ENCODE measurements at places on chromosomes 7 and 10. TPM values are rescaled to one million over a fixed set of nuclear protein-coding genes. Genes with fewer than 3 reads are reported as not detected.
A peak's percentile ranks its signal among the peaks of the same experiment; 100 is the strongest.

DNA sequence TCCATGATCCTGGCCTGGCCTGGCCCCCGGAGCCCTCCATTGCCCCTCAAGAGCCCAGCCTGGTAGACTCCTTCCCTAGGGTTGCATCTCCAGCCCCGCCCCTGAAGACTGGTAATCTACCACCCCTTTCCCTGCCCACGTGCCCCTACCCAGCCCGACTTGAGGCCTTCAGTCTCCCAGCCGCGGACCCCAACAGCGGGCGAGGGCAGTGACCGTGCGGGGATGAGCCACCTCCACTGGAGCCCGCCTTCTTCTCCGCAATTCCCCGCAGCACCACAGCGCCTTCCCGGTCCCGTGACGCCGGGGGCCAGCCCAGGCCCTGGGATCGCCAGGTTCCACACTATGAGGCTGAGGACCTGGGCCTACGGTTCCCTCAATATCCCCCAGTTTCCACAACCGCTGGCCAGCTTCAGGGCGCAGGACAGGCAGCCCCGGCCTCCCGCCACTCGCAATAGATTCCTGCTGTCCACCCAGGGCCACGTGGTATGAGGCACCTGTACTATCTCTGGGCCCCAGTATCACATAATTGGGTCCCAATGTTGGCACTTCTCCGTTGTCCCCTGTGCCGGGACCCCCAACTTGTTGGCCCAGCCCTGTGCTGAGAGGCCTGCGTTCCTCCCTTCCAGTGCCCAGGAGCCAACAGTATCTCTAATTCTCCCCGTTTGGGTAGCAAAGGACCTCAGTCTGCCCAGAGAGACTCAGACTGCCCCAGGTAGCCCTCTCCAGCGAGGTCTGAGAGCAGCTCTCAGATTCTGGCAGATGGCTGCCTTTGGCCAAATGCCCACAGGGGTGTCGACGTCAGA lies 1.1 kb upstream of the GPRIN2 start:
- no peak overlapping the region for H3K27ac ChIP-seq
- H3K27me3 ChIP-seq: no peaks in the 10 kb centered on the region
- H3K36me3 ChIP-seq: no peaks in the 10 kb centered on the region
- no peak overlapping the region for H3K4me3 ChIP-seq
- DNase-seq: peak; percentile 90

DNA sequence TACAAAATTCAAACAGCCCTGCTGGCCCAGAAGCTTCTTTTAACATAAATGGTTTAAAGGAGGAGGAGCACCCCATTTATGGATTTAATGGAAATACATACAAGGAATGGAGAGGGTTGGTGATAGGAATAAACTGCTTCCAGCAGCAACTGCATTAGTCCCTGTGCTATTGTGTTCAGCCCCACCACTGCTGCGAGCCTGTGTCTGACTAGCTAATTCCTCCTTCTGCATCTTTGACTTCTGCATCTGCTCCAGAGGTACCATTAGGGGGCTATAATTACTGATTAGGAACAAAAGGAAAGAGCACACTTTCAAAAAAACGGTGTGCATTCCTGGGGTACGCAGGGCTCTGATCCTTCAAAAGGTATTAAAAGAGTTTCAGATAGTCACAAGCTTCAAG lies 24.8 kb downstream of the CDCA7L start:
- H3K27me3 ChIP-seq: no peaks in the 10 kb centered on the region
- no peak overlapping the region for H3K27ac ChIP-seq
- H3K36me3 ChIP-seq: peaks cover 4% of the 10 kb centered on the region
- DNase-seq: no peak

- H3K4me3 ChIP-seq: no peak overlapping the region
- DNase-seq: peak; percentile 92
- no peaks in the 10 kb centered on the region for H3K27me3 ChIP-seq
- no peaks in the 10 kb centered on the region for H3K36me3 ChIP-seq
Measured at GRCh38 chr7:945556-946255, 8.8 kb downstream of the ADAP1 start.

Gene CFAP43
- 74.4 TPM for total RNA-seq

DNA sequence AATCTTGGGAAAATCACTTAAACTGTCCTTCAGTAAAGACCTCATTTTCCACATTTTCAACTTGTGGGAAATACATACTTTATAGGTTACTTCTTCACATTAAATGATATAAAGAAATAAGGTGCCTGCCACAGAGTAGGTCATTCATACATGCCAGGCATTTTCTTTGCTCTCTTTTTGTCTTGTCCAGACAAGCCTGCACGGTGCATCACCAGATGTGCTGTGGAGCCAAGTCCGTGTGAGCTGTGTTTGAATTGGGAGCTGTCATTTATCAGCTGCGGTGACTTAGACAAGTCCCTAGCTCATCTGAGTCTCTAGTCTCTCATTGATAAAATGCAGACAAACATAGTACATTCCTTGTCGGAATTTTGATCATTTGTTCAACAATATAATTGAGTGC lies 432.9 kb downstream of the SORCS3 start:
- DNase-seq: no peak
- no peaks in the 10 kb centered on the region for H3K4me1 ChIP-seq
- H3K27ac ChIP-seq: no peak overlapping the region
- H3K27me3 ChIP-seq: no peaks in the 10 kb centered on the region
- no peak overlapping the region for H3K4me3 ChIP-seq

DNA sequence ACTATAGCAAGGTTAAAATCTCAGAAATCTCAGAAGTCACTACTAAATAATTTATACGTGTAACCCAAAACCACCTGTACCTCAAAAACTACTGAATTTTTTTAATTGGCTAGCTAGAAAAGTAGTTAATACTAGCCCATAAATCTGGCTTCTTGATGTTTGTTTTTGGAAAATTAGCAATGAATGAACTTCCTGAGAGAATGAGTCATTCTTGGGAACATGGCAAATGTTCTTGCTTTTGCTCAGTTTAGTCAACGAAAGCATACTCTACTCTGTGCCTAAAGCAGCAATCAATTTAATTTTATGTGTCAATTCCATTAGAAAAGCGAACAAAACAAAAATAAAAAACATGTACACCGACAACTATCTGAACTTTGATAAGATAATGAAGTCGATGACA lies 69.2 kb downstream of the SEMA3E start:
- H3K4me1 ChIP-seq: no peaks in the 10 kb centered on the region
- DNase-seq: no peak

GRCh38 chr10:75956624-75957023 lies 525.2 kb downstream of the LRMDA start:
- no peak overlapping the region for H3K4me3 ChIP-seq
- DNase-seq: no peak
- no peaks in the 10 kb centered on the region for H3K4me1 ChIP-seq
- no peaks in the 10 kb centered on the region for H3K27me3 ChIP-seq

GRCh38 chr7:99644431-99644830 lies 27.7 kb downstream of the ZSCAN25 start:
- no peaks in the 10 kb centered on the region for H3K27me3 ChIP-seq
- H3K27ac ChIP-seq: no peak overlapping the region
- no peaks in the 10 kb centered on the region for H3K36me3 ChIP-seq
- DNase-seq: no peak
- H3K4me1 ChIP-seq: no peaks in the 10 kb centered on the region

- no peak for DNase-seq
- no peaks in the 10 kb centered on the region for H3K27me3 ChIP-seq
- no peaks in the 10 kb centered on the region for H3K4me1 ChIP-seq
- H3K27ac ChIP-seq: no peak overlapping the region
Measured at GRCh38 chr10:67519434-67519833, 176.6 kb downstream of the CTNNA3 start.

- H3K27ac ChIP-seq: peak overlapping the region; percentile 80
- no peaks in the 10 kb centered on the region for H3K27me3 ChIP-seq
- no peaks in the 10 kb centered on the region for H3K36me3 ChIP-seq
- H3K4me3 ChIP-seq: no peak overlapping the region
Measured at GRCh38 chr10:69337296-69338132, 59.2 kb downstream of the HK1 start.

DNA sequence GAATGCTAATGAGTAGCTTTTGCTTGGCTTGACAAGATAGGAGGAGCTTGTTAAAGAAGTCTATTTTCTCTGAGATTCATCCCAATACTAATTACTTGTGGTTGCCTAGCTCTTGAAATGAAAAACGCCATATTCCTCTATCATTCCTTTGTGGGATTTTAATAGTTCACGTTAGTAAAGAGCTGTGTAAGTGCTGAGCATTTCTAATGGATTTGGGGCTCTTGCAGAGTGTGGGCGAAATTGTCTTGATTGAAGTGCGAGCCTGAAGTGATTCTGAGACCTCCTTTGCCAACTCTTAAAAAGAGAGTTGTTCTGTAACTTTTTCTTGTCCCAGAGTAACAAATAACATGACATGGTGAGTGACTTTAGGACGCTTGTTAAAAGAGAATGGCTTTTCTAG lies 45.2 kb downstream of the EXOC4 start:
- no peaks in the 10 kb centered on the region for H3K36me3 ChIP-seq
- no peaks in the 10 kb centered on the region for H3K27me3 ChIP-seq
- no peak overlapping the region for H3K4me3 ChIP-seq
- H3K27ac ChIP-seq: no peak overlapping the region

DNA sequence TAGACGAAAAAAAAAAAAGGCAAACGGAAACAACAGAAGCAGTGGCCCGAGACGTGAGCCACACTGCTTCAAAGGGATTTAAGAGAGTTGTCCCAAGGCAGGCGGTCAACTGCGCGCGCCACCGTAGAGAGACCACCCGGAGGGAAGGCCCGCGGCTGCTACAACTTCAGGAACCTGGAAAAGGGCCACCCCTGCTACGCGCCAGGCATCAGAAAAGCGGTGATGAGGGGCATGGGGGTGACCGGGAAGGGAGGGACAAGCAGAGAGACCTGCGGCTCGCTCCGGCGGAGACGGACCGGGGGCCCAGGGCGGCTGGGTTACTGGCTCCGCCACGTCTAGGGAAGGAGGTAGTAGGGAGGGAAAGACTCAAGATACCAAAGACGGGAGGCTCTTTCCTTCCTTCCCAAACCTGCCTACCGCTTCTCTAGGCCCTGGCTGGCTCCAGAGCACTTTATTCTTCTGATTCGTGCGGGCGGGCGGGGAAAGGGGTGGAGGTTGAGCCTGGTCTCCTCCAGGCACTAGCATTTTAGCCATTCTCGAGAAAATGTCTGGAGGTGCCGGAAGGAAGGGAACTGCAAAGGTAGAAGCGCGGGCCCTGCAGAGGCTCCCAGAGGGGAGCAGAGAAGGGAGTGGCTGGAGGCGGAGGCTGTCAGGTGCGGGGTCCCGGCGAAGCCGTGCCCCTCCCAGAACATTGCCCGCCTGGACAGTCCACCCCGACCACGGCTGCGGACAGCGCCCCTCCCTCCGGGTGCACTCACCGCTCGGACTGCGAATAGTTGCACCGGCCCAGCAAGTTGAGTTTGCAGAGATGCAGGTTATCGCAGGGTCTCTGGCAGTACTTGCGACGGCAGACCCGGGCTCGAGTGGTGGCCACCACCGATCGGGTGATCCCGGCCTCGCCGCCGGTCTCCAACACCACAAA lies 993 bp downstream of the ZC3HAV1 start:
- no peaks in the 10 kb centered on the region for H3K36me3 ChIP-seq
- DNase-seq: peak; percentile 86
- peaks cover 13% of the 10 kb centered on the region for H3K4me1 ChIP-seq
- peak overlapping the region; percentile 98 for H3K27ac ChIP-seq
- no peaks in the 10 kb centered on the region for H3K27me3 ChIP-seq
- peak overlapping the region; percentile 72 for H3K4me3 ChIP-seq

Gene OPALIN
- total RNA-seq: not detected

Gene MYL10
- total RNA-seq: not detected

Gene TSPAN15
- 19.9 TPM for total RNA-seq

GRCh38 chr10:114638821-114639625 lies 19.1 kb downstream of the ABLIM1 start:
- no peak overlapping the region for H3K4me3 ChIP-seq
- no peak for DNase-seq
- no peaks in the 10 kb centered on the region for H3K27me3 ChIP-seq
- H3K27ac ChIP-seq: no peak overlapping the region
- peaks cover 24% of the 10 kb centered on the region for H3K4me1 ChIP-seq

- no peak overlapping the region for H3K27ac ChIP-seq
- no peak for DNase-seq
- H3K36me3 ChIP-seq: no peaks in the 10 kb centered on the region
- no peaks in the 10 kb centered on the region for H3K27me3 ChIP-seq
- H3K4me1 ChIP-seq: peaks cover 3% of the 10 kb centered on the region
- H3K4me3 ChIP-seq: no peak overlapping the region
Measured at GRCh38 chr7:22882106-22882505, 59.5 kb upstream of the TOMM7 start.

GRCh38 chr10:19974138-19974537 lies 157.9 kb downstream of the PLXDC2 start:
- no peaks in the 10 kb centered on the region for H3K4me1 ChIP-seq
- H3K27me3 ChIP-seq: no peaks in the 10 kb centered on the region
- H3K36me3 ChIP-seq: no peaks in the 10 kb centered on the region
- DNase-seq: no peak
- no peak overlapping the region for H3K27ac ChIP-seq
- H3K4me3 ChIP-seq: no peak overlapping the region

Gene UPK3BL2
- total RNA-seq: 3.6 TPM

- no peaks in the 10 kb centered on the region for H3K27me3 ChIP-seq
- H3K27ac ChIP-seq: no peak overlapping the region
- H3K4me3 ChIP-seq: no peak overlapping the region
- no peaks in the 10 kb centered on the region for H3K4me1 ChIP-seq
- no peak for DNase-seq
Measured at GRCh38 chr7:137670222-137671064, 176.3 kb downstream of the DGKI start.

Gene DPYSL4
- total RNA-seq: not detected

DNA sequence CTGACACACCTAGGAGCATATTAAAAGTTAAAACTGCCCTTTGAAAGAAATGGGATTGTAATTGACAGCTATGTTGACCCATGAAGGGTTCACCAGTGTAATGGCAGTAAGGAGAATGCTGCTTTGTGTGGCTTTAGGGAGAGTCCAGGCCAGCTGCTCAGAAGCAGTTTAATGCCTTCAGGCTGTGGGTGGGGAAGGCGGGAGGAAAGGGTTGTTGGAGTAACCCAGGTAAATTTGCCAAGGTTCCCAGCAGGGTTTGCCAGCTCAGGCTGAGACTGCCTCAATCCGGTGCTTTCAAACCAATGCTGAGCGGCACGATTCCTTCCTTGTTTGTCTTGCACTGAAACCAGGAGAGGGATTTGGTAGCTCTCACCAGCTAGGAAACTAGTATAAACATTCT lies 637.2 kb downstream of the INHBA start:
- H3K27ac ChIP-seq: no peak overlapping the region
- DNase-seq: no peak
- no peaks in the 10 kb centered on the region for H3K27me3 ChIP-seq
- H3K36me3 ChIP-seq: no peaks in the 10 kb centered on the region
- H3K4me3 ChIP-seq: no peak overlapping the region
- H3K4me1 ChIP-seq: no peaks in the 10 kb centered on the region

Data from upper lobe of left lung (tissue), 6 donors.